SJSA1 (cell line): ENCODE measurements at places on chromosomes 12 and 14.

GRCh38 chr14:61417141-61417540, 95.8 kb downstream of the PRKCH start:
- no peak for DNase-seq

DNA sequence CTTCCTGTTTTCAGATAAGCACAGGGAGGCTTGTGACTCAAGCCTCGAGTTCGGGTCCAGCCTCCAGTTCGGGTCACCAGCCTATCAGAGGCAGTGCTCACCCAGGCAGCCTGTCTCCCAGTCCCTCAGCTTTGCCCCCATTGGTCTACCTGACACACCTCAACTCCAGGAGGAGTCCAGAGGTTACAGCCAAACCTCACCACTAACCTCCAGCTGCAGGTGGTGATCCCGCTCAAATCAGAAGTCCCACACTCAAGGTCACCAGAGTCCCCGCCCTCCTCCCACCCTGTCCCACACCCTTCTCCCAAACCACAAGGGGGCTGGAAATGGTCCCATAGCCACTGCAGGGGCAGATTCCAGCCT, 42.1 kb downstream of the KDM2B start:
- no peak for DNase-seq

DNA sequence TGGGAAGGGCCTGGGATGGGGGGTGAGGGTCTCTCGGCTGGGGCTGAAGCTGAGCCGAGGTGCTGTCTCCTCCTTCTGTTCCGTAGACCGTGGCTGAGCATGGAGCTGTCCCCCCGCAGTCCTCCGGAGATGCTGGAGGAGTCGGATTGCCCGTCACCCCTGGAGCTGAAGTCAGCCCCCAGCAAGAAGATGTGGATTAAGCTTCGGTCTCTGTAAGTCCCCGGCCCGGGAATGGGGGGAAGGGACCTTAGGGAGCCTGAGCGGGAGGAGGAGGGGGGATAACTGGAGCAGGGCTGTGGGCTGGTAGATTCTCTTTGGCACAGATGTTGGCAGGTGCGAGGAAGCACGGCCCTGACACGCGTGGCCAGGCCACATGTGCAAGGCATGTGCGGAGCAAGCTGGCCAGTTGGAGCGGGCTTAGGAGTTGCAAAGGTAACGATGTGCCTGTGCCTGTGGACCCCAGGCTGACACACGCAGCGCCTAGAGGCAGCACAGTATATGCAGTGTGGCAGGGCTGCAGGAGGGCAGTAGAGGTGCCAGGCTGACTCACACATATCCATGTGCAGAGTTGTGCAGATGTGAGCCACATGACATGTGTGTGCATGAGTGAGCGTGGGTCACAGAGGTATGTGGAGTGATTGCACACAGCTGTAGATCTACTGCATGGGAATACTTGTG, 512 bp downstream of the PDE1B start:
- DNase-seq, result no peak

DNA sequence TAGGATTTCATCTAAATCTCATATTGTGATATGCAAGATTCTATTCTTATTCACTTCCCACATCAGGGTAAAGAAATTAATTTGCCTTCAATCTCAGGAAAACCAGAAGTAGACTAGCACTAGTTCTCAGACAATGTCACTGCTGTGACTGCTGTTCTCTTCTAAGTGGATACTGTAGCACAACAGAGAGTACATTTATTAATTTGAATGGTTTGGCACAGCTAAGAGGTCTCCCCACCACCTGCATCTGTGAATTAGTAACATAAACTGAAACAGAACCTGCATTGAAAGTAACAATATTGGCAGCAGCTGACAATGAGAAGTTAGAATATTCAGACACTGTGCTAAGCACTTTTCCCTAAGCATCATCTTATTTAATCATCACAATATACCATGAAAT, 253.1 kb downstream of the PDZRN4 start:
- DNase-seq, result no peak

- no peak for DNase-seq
Measured at GRCh38 chr14:58297412-58297761, 968 bp upstream of the ARID4A start.
